ENCODE measurements at places on chromosomes 1 and 21.

- DNase-seq = no peak
Observed at GRCh38 chr21:37208056-37208721, 58.9 kb downstream of the VPS26C start.

- no peak for DNase-seq
Observed at GRCh38 chr1:182193908-182194550, 132.5 kb upstream of the ZNF648 start.

DNA sequence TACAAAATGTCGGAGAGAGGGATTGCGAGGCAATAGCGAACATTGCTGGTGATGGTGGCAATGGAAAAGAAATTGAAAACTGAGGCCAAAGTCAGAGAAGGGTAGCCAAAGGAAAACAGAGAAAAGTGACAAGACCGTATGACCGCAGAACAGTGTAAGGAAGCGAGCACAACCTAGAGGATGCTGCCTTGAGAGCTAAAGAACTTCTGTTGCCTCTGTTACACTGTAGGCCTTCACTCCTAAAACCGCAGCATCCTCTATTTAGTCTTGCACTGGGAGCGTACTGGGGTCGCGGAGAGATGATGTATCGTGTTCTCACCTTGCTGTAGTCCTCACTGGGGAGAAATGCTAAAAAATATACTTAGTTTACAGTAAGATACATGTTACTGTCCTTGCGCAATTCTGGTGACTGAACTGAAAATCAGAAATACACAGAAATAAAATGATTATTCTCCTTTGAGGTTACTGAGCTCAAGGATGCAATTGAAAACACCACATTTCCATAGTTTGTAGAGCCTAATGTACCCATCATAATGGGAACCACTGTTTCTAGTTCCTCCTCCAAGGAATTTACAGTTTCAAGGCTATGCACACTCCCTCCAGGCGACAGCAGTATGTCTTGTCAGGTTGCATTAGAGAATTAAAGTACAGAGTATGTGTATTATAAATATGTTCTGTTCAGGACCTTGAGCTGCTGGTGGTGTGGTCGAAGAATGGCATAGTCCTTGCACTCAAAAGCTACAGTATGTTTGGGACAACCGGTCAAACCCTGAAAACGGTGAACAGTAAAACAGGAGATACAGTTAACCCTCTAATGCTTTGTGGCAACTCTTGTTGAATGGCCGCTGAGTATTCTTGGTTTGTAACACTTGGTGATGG lies 1.3 kb downstream of the NEK7 start:
- no peak for DNase-seq

DNA sequence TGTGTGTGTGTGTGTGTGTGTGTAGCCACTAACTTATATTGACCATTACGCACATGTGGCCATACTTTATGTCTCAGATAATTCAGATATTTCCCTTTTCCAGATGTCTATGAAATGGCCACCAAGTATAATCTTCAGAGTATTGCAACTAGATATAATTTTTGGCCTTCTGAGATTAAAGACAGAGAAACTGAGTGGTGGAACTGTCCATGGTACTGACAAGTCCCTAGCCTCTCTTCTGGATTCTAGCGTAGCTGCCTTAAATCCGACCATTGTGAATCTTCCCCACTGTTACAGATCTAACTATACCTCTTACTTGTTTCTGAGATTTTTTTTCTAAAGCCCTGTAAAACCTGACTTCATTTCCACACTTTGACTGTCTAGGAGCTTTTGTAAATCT lies 100.0 kb upstream of the SERTAD4 start:
- DNase-seq = no peak

- no peak for DNase-seq
Observed at GRCh38 chr1:54971317-54971791, 9.1 kb upstream of the TMEM61 start.

GRCh38 chr1:152886758-152887409 lies 8.8 kb downstream of the SMCP start:
- DNase-seq = no peak

- DNase-seq = no peak
Observed at GRCh38 chr1:24157918-24158481, 15.1 kb upstream of the IL22RA1 start.

GRCh38 chr1:206727981-206728696 lies 42.4 kb upstream of the IL19 start:
- no peak for DNase-seq

DNA sequence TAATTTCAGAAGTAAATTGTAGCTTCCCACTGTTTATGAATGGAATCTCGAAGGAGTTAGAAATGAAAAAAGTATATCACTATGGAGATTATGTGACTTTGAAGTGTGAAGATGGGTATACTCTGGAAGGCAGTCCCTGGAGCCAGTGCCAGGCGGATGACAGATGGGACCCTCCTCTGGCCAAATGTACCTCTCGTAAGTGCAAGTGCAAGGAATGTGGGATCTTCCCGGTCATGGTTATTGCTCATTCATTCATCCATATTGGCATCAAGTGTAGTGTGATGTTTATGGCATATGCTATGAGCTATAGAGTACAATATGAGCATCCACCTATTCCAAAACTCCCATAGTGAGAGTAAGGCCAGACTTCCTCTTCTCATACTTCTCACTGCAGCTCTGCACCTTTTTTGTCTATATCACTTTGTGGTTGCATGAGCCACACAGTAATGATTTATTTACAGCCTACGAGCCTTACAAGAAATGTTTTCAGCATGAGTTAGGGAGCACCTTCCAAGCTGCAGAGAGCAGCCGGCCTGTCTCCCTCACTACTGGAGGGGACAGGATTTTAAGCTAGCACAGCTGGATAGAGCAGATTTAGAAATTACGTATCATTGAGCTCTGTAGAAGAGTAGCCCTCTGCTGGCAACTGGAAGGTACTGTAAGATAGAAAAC lies 24.9 kb upstream of the CR1L start:
- DNase-seq = no peak

DNA sequence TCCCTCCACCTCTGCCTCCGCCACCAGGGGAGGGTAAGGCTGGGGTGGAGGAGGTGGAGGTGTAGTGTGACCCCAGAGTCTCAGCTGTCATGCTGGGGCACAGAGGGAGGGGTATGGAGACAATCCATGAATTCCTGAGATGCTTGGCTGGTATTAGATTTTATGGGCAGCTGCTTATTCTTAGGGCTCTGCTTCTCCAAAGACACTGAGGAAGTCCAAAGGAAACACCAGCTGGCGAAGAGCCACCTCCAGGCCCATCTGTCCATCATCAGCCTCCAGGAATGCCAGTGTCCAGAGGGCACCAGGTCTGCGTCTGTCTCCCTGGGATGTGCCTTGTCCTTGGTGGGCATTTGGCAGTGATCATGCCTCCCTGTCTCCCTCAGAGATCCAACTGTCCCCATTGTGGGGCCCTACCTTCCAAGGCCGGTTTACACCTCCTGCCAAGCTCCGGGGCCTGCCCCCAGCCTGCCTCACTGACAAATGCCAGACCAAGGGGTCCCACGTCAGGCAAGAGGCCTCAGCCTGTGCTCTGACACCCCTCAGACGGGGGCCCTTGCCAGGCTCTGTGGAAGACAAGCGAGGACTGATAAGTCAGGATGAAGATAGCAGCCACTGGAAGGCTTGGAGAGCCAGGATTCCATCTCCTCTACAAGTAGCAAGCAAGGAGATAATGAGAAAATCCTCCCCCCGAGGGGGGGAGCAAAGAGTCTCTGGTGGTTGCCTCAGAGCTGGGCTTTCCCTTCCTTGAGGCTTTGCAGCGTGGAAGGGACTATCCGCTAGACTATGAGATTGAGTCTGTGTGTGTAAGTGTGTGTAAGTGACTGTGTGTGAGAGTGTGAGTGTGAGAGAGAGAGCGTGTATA lies 1.6 kb downstream of the TNNI1 start:
- no peak for DNase-seq

DNA sequence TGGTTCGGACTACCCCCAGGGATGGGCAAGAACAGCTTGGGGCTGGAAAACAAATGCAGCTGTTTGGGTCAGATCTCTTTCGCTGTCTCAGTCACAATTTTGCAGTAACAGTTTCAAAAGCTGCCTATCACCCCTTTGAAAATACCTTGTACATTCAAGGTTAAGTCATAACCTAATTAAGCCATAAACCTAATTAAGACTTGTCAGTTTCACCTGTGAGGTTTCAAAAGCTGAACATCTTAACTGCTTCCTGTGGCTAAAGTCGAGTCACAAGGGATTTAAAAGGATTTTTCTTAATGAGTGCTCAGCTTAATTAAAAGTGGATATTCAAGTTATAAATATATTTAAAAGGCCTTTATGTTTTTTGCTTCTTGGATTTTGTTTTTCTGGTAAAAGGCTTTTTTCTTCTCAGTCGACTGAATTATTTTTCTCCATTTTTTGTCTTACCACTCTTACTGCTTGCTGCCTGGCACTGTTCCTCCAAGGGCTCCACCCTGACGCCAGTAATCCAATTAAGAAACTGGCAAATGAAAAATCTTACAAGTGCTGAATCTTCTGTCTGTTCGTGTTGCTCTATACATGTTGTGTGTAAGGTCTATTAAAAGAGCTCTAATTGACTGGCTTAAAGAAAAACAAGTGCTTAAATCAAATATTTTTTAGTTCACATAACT lies 31.3 kb downstream of the CBR1 start:
- no peak for DNase-seq

- no peak for DNase-seq
Observed at GRCh38 chr1:31725777-31726535, 22.1 kb upstream of the COL16A1 start.

DNA sequence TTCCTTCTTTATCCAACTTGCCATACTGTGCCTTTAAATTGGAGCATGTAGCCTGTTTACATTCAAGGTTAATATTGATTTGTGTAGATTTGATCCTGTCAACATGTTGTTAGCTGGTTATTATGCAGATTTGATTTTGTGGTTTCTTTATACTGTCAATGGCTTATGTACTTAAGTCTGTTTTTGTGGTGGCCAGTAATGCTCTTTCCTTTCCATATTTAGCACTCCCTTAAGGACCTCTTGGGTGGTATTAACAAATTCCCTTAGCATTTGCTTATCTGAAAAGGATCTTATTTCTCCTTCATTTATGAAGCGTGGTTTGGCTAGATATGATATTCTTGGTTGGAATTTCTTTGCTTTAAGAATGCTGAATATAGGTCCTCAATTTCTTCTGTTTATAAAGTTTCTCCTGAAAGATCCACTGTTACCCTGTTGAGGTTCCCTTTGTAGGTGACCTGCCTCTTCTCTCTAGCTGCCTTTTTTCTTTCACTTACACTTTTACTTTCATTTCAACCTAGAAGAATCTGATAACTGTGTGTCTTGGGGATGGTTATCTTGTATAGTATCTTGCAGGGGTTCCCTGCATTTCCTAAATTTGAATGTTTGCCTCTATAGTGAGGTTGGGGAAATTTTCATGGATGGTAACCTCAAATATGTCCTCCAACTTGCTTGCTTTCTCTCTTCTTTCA lies 86.9 kb upstream of the NEGR1 start:
- DNase-seq = no peak

DNA sequence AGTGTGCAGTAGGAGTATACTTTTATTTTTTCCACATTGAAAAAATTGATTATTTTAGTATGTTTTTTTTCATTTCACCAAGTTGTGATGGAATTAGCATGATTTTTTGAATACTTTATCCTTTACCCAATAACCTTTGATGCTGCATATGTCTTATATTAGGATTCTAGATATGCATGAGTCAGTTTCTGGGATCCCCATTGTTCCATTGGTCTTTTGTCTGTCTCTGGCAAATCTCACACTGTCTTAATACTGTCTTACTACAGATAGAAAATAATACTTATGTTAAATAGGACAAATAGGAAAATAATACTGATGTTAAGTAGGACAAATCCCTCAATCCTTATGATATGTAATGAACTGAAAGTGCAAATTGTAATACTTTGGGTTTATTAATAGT lies 54.3 kb upstream of the ASB17 start:
- no peak for DNase-seq

DNA sequence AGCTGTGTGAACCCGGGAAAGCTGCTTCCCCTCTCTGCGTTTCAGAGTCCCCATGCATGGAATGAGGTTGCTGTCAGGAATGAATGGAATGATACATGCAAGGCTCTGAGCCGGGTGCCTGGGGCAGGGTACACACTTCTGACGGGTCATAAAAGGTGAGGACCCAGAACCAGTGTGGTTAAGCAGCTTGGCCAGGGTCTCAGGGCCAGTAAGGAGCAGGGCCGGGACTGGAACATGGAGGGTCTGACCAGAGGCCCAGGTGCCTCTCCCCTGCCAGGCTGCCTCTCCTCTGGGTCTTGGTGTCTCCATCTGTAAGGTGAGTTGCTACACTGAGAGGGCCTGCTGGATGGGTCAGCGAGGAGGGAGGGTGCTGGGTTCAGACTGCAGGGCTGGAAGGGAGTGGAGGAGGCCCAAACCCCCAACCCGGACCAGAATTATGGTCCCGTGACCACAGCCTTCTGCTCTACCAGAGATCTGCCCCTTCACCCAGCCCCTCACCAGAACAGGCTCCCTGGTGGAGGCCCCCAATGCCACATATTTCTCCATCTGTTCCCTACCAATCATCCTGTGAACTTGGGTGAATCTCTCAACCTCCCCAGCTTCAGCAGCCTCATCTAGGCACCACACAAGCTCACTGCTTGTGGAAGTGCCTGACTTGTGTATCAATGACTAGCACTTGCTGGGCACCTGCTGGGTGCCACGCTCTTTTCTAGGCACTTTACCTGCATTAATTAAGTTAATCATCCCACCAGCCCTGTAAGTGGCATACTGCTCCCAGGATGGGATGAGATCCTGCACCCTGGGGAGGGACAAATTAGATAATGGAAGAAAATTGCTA lies 16.2 kb upstream of the LRP8 start:
- DNase-seq = no peak

DNA sequence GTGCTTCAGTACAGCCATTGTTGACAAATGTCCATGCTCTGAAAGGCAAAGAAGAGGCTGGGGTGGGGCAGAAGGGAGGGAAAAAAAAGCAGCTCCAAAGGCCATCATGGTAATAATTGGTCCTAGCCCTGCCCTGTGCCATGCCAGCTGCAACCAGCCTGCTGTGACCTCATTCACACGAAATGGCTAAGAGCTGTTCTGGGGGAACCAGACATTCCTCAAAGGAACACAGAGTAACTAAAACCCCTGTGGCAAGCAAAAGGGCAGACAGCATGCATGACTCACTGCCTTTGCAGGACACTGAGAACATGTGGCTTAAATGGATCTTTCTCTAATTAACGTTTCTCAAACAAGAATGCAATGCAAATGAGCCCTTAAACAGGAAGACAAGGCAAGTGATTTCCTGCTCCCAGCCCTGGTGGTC lies 42.3 kb downstream of the STYXL2 start:
- DNase-seq = no peak

DNA sequence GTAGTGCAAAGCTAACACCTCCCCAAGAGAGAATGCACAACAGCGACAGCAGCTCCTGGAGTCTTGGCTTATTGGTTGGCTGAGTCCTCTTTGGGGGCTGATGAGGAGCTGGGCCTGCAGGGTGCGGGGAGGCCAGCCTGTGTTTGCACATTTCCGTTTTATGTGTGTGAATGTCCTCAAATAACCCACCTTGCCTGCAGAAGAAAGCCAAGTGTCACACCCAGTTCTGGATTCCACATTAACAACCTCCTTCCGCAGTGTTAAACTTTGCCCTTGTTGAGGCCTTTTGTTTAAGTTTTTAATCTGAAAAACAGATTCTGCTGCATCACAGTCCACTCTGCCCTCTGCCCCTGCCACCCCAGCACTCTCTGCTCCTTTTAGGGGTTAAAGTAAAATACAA lies 274.5 kb downstream of the TM2D1 start:
- DNase-seq = no peak
